Activated naive CD4-positive, alpha-beta T cell treated with anti-CD3 and anti-CD28 coated beads, Interleukin-2, amount 50 U/mL, for 16 hours (primary cell): ENCODE measurements at places on chromosomes 16 and 17.
A peak's percentile ranks its signal among the peaks of the same experiment; 100 is the strongest.

- no peak for DNase-seq
These were observed 100.5 kb downstream of the AIPL1 start for GRCh38 chr17:6334386-6334785.

DNA sequence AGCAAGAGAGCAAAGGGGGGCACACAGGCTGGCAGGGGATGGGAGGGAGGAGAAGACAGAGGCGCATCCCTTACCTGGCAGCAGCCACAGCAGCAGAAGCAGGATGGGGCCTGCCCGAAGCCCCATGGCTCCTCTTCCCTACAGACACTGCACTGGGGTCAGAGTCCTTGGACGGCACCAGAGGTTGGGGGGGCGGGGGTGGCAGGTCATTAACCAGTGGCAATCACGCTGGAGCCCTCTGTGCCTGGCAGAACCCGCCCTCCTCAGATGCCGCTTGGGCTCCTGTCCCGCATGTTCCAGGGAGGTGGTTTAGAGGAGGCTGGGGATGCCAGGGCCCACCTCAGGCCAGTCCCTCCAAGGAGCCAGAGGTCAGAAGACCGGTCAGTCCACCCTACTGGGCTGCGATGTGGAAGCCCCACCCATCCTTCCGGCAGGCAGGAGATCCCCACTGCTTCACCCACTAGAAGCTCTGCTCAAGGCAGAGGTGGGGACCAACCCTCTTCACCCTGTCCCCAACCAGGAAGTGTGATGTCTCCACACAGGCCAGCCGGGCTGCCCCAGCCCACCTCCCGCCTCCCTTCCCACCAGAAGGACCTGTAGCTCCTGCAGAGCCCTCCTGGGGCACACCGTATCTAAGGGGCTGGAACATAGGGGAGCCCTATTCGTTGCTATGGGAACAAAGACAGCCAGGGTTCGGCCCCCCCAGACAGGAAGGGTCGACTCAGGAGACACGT is 11.7 kb downstream of the ZG16B start:
- no peak for DNase-seq

GRCh38 chr16:66479661-66480264 is 52.7 kb downstream of the BEAN1 start:
- no peak for DNase-seq

DNA sequence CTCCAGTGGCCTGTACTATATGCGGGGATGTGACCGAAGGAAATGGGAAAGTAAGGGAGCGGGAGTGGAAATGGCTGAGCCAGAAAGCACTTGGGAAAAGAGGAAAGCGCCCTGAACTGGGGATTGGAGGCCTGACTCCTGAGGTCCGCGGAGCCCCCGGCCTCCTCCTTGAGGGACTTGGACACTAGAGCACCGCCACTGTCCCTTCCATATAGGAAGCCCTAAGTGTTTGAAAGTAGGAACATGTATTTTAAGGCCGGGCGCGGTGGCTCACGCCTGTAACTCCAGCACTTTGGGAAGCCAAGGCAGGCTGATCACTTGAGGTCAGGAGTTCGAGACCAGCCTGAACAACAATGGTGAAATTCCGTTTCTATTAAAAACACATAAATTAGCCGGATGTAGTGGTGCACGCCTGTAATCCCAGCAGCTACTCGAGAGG is 530 bp upstream of the ZDHHC7 start:
- DNase-seq, result no peak

DNA sequence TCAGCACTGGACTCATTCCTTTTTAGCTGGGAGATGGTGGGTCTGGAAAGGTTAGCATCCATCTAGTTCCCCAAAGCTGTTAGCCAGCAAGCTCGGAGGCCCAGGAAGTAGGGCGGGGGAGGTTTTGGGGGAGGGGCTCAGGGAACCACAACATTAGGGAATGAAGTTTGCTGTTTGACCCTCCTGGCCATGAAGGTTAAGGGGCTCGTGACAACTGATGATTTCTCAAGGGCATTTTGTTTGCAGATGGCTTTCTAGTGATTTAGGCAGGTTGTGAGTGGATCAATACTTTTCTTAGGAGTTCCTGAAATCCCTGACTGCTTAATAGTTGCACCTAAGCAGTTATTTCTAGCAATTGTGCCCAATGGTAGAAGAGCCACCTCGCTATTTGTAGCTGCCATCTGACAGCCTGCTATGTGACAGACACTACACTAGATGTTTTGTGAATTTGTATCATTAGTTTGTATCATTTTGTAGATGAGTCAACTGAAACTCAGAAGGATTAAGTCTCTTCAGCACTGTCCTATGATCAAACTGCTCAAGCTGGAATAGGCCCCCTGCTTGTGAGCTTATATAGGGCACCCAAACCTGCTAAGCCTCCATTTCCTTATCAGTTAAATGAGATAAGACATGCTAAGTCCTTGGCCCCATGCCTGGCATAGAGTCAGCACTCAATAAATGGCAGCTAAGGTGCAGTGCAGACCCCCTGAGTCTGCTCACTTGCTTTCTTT is 146.4 kb downstream of the IRX3 start:
- no peak for DNase-seq

GRCh38 chr16:75452464-75453190 is 11.9 kb downstream of the TMEM170A start:
- DNase-seq, result no peak

DNA sequence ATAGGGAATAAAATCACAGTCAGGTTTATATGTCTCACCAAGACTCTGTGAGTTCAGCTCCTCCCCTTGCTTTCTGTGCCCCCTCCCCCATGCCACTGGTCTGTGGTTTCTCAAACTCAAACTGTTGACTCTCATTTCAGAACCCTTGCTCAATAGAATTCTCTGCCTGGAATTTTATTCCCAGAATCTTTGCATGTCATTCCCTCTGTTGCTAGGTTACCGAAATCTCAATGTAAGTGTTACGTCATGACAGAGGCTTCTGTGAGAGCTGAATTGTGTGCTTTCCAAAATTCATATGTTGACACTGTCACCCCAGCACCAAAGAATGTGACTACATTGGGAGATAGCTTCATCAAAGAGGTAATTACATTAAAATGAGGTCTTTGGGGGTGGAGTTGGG is 1938.8 kb downstream of the TP53TG3F start:
- no peak for DNase-seq

GRCh38 chr16:12819126-12820117 is 15.7 kb upstream of the CPPED1 start:
- DNase-seq, result peak; percentile 74

DNA sequence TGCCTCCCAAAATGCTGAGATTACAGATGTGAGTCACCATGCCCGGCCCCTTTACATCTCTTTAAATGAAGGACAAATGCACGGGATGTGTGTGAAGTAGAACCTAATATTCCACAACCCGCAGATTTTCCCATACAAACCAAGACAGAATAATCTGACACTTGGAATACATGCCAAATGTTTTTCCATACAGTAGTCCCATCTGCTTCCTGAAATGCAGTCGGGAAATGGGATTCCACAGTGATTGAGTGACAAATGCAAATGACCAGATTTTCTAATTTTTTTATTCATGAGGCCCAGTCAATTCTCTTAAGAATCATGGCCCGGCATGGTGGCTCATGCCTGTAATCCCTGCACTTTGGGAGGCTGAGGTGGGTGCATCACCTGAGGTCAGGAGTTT is 6.8 kb upstream of the ZNF200 start:
- DNase-seq, result no peak

DNA sequence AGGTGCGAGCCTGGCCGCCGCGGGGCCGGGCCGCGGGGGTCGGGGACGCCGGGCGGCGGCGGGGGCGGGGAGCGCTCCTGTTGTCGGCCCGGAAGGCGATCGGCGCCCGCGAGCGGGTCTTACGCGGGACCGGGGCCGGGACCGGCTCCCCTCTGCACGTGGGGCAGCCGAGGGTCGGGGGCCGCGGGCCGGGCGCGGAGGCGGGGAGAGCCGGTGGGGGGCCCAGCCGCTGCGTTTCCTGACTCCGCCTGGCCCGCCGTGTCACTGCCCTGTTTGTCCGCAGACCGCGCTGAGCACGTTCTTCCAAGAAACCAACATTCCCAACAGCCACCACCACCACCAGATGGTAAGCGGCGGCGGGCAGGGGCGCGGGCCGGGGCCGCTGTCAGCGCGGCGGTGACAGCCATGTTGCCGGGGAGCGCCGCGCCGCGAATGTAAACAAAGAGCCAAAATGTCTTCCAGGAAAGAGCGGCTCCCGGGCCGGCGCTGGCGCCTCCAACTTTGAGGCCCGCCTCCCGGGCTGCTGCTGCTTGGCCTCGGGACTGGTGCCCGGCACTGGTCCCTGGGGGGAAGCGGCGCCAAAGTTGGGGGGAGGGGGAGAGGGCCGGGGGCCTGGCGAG is 586 bp downstream of the UBALD2 start:
- peak; percentile 64 for DNase-seq

DNA sequence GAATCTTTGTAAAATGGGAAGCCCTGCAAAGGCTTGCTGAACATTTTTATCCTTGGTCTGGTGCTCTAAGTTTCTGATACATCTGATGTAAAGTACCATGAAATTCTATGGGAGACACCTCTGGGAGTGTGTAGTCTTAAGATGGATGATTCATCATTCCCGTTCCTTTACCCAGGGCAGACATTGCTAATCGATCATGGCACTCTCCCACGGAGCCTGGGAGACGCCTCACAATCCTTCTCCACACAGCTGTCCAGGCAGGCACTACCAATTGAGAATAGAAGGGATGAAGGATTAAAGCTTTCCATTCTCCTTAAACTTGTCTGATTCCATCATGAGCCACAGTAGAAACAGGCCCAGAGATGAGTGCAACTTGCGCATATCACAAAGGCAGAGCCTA is 144.8 kb downstream of the GSG1L start:
- no peak for DNase-seq

- DNase-seq, result no peak
These were observed 17.1 kb upstream of the DOK4 start for GRCh38 chr16:57503366-57503765.

- no peak for DNase-seq
These were observed 52.5 kb upstream of the MTSS2 start for GRCh38 chr16:70738083-70738977.

DNA sequence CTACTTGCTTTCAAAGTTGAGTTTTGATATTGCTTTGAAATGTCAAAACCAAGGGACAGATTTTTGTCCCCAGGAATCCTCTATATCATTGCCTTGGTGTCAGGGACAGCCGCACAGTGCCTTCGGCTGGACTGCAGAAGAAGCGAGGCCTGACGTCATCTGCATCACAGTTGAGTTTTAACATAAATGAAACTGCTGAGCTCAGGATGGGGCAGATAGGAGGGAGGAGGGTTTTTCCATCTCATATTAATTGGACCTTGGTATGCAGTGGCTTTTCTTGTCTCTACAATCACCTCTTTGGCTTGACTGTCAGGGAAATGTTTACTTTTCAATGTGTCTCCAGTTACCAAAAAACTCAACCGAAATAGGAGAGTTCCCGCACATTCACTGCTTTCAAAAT is 111.3 kb downstream of the AATF start:
- no peak for DNase-seq

DNA sequence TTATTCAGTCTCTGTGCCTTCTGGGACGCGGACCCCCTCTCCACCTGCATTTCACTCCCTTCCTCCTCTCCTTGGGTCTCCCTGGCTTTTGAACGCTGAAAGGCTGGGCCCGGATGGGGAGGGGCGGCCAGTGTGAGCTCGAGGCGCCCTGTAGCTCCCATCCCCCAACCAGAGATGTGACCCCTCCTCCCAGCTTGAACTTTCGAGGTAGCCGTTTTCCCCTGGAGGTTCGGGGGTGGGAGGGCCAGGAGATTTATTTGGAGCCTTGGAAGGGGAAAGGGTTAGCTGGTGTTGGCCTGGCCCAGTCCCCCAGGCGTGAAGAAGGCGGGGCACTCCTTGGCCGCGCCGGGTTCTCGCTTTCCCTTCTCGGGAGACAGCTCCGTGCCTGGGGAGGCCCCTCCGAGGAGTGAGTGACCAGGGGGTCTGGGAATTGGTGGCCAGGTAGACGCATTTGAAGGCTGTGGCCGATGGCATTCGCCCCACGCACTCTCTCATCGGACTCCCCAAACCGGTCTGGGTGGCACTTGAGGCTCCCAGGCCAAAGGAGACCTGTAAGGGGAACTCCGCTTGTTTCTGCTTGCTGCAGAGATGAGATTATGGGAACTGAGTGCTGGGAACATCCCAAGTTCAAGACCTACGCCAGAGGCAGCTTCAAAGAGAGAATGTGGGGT is 942 bp downstream of the LDAF1 start:
- peak; percentile 26 for DNase-seq

DNA sequence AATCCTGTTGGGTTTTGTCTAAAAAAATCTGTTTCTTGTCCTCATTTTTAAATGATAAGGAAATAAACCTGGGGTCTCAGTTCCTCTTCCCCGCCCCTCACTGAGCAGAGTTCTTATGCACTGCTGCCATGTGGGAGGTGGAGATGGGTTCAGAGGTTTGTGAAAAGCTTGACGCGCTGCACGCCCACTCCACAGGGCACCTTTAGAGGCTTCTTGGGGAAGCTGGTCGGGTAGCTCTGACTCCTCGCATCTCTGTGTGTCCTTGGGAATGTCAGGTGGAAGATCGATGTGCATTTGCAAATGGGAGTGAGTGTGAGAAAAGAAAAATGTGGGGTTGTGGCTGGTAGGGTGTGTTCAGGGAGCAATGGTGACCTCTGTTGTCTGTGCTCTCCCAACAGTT is 4.7 kb upstream of the ZNHIT3 start:
- no peak for DNase-seq

DNA sequence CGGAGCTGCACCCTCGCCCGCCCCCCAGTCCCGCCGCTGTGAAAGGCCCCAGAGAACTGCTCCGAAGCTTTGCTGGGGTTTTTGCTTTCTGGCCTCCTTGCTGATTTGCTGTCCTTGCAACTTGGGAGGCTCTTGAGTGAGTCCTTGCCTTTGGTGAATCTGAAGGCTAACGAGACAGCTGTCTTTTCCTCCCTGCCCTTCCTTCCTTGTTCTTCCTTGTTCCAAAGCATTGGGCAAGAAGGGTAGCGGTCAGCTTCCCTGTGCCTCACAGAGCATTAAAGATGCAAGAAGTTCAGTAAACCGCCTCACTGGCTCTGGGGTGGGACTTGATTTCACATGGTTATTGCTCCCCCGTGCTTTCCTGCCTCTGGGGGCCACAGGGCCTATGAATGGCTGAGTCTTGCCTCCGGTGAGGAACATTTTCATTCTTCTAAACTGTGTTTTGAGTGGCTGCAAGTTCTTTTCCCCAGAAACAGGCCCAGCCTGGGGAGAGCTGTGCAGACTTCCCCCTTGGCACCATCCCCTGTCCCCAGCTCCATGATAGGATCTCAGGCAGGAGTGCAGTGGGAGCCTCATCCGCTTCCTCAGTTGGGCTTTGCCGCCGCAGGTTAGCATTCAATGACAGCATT is 1.4 kb downstream of the YPEL2 start:
- peak; percentile 28 for DNase-seq

DNA sequence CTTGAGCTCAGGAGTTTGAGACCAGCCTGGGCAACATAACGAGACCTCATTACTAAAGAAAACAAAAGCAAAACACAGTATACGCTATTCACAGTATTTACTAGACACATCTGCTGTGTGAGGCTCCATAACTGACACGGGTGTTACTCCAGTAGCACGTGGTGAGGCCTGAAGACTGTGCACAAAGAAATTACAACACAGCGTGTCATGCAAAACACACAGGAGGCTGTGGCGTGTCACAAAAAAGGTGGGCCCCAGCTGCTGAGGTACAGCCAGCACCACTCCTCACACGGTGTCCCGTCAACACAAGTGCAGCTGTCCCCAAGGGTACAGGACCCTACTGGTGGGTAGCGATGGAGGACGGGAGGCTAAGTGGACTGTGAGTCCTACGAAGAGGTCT is 2.7 kb downstream of the CYBC1 start:
- no peak for DNase-seq

GRCh38 chr16:88331989-88332920 is 50.5 kb upstream of the ZNF469 start:
- DNase-seq, result no peak

GRCh38 chr16:21973945-21974344 is 20.8 kb downstream of the UQCRC2 start:
- DNase-seq, result no peak
